ENCODE measurements at places on chromosomes 13 and 19.

- no peak for DNase-seq
Measured at GRCh38 chr13:34020388-34020787, 202.4 kb downstream of the RFC3 start.

GRCh38 chr19:35539314-35539713 lies 6.1 kb downstream of the GAPDHS start:
- no peak for DNase-seq

GRCh38 chr19:34220472-34221063 lies 33.8 kb upstream of the GARRE1 start:
- DNase-seq = peak; percentile 62

DNA sequence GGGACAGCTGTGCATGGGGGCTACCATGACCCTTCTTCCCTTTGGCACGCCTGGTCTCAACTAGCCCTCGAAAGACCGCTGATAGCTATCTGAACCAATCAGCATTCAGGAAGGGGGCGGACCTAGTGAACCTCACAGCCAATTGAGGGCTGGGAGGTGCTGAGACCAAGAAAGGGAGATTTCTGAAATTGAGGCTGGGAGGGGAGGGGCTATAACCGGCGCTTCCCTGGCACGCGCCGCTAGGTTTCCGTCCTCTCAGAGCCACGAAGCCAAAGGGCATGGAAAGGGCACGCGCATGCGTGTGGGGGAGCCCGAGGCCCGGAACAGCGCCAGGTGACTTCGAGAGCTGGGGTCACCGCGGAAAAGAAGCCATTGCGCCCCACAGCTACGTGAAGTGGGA lies 4.2 kb upstream of the PAFAH1B3 start:
- DNase-seq = no peak

DNA sequence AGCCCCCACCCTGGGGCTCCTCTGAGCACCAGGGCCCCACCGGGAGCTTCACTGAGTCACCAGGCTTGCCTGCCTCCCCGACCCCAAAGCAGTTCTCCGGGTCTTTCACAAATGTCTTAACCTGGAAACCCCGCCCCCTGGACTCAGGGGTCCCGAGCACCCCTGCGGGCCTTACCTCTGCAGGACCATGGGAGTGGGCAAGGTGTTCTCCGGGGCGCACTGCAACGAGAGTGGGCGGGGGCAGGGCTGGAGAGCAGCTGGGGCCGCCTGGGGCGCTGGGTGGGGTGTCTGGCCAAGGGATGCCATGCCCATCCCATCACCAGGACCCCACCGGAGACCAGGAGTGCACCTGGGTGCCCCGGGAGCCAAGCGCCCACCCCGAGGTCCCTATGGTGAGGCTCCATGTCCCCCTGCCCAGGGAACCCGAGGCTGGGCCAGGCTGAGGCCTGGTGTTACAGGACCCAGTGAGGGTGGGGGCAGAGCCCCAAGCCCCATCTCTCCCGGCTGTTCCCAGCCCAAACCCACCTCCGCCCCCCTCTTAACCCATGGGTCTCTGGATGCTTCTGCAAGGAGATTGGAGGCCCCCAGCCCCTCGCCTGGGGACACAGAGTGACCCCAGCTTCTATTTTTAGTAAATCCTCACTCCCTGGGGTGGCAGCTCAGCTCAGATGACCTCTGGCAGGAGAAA lies 10.9 kb downstream of the MKNK2 start:
- no peak for DNase-seq

DNA sequence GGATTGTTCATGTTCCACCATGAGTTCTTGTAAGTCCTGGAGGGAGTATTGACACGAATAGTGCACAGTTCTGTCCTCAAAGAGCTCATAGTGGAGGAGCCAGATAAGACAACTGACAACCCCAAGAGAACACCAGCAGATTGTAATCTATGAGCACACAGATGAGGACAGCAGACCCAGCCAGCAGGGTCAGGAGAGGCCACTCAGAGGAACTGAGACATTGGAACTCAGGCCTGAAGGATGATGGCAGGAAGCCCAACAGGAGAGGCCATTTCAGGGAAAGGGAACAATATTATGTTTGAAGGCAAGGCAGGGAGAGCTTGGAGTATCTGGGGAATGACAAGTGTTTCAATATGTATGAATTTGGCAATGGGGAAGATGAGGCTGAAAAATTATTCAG lies 63.7 kb upstream of the IPO5 start:
- no peak for DNase-seq

DNA sequence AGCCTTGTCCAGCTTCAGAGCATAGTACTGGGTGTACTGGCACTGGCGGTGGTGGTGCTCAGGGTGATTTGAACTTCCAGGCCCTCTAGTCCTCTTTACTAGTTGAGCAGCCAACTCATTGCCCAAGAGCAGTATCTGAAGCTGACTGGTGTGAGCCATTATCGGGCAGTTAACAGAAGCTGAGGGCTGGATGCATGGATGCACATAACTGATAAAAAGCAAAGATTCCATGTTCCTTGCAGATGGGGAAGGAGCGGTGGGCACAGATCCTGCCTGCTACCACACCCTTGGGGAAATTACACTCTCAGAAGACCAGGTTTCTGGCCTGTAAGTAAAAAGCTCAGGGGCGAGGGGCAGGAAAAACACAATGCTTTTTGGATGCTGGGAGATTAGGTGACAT lies 499.4 kb upstream of the ARGLU1 start:
- no peak for DNase-seq

- DNase-seq = no peak
Measured at GRCh38 chr13:45626731-45627374, 11.3 kb upstream of the ERICH6B start.

DNA sequence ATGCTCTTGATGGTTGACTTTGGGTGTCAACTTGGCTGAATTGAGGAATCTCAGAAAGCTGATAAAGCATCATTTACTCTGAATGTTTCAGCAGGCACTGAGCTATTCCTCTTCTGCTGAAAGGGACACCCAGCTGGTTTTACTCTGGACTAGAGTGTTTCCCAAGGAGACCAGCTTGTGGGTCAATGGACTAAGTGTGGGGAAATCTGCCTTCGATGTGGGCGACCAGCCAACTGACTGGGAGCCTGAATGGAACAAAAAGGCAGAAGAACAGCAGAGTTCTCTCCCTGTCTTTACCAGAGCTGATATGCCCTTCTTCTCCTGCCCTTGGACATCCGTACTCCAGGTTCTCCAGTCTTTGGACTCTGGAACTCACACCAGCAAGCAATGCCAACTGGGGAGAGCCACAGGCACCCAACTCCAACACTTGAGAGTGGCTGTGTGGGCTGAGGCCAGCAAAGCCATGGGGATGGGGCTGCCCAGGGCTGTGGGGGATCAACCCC lies 32.2 kb downstream of the MRPL57 start:
- no peak for DNase-seq

DNA sequence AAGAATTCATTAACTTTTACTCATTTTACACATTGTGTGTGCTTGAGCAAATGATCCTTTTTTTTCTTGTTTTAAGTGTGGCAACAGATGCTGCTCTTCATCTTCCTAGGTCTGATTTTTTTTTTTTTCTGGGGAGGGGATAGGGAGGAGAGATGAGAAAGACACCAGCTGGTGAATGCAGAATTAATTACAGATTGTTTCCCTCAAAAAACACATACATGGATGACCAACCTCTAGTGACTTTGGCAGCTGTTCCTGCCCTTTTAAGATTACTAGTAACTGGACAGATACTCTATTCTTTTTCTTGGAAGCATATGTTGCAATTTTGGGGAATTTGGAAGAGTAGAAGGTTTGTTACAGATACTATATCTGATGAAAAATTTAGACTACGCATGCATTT lies 103.6 kb upstream of the MYO16 start:
- DNase-seq = no peak

- no peak for DNase-seq
Measured at GRCh38 chr13:37040789-37041188, 18.7 kb downstream of the SUPT20H start.

- no peak for DNase-seq
Measured at GRCh38 chr13:92838786-92839185, 387.8 kb upstream of the GPC6 start.

All from D341Med (cell line).